ENCODE measurements at places on chromosomes 2 and 18.

- no peak for DNase-seq
Observed at GRCh38 chr18:3935305-3935704, 485.3 kb downstream of the TGIF1 start.

GRCh38 chr2:37356299-37356698 is 11.9 kb downstream of the QPCT start:
- DNase-seq: no peak

- DNase-seq: no peak
Observed at GRCh38 chr2:9618410-9618809, 12.4 kb downstream of the YWHAQ start.

DNA sequence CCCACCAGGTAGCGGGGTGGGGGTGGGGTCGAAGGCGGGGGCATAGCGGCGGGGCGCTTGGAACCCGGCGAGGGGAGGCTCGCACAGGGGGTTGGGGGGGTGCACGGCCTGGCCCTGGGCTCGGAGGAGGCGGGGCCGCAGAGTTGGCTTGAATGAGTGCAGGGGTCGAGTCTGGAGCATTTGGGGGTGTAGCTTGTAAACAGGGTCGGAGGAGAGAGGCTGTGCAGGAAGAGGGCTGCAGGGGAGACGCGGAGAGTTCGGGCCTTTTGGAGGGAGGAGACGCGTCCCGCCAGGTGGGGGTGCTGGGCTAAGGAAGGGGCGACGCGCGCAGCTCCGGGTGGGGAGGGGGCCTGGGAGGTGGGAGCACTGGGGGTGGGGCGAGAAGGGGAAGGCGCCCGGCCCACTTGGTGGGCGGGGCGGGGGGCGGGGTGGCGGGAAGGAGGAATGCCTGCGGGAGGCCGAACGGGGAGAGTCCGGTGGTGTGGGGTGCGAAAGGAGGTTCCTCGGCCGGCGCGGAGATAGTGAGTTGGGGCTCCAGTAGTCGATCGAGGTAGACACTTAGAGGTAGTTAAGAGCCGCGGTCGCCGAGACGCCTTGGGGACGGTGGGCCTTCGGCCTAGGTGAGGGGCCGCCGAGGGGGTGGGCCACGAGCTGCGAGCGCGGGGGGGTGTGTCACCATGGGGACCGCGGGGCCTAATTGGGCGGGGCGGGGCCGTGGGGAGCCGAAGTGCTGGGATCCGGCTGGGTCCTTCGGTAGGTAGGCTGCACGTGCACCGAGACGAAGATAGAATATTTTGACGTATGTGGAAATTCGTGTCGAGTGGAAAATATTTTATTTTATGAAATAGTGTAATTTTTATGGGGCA is 774 bp downstream of the MSH6 start:
- DNase-seq: peak; percentile 60

DNA sequence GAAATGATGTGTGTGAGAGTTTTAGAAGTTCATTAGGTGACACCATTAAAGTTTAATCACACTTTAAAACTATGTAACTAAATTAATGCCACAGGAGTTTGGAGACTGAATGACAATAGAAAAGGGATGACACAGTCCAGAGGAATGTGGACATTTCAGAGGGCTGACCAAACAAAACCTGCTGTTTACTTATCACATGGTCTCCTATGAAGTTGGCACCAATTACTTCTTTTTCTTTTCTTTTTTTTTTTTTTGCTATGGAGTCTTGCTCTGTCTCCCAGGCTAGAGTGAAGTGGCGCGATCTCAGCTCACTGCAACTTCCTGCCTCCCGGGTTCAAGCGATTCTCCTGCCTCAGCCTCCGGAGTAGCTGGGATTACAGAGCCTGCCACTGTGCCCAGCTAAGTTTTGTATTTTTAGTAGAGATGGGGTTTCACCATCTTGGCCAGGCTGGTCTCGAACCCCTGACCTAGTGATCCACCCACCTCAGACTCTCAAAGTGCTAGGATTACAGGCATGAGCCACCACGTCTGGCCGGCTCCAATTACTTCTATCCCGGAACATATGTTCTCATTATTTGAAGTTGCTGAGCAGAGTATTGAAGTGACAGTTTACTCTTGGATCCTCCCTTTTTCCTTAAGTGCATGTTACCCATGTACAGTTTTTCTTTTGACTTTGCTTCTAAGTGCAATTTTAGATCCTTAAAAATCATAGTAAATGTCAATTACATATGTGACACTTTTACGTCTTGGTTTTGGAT is 4.3 kb downstream of the AGPS start:
- no peak for DNase-seq

DNA sequence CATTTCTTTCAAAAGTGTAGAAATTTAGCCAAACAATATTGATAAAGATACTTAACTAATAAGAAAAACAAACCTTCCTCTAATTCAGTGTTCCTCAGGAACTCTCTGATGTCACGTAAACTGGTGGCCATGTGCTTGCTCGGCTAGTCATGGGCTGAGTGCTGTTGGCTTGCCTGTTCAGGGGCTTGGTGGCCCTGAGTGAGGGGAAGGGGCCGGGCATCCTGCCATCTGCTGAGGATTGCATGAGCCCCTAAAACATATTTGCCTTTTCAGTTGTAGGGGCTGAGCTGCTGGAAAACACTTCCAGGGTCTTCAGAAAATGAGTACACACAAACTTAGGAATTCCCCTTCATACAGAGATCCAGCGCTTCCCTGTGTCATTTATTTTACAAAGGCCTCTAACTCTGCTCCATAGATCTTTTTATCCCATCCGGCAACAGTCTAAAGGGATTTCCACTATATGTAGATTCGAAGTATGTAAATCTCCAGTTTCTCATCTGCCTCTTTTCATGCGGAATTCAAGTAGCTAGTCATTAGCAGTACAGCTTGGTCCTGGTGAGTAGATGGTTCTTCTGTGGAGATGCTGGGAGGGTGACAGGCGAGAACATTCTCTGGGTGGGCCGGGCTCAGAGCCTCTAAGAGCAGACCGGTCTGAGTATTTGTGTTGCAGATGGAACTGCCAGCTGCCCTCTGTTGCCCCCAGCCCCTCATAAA is 20.1 kb upstream of the NFATC1 start:
- no peak for DNase-seq

DNA sequence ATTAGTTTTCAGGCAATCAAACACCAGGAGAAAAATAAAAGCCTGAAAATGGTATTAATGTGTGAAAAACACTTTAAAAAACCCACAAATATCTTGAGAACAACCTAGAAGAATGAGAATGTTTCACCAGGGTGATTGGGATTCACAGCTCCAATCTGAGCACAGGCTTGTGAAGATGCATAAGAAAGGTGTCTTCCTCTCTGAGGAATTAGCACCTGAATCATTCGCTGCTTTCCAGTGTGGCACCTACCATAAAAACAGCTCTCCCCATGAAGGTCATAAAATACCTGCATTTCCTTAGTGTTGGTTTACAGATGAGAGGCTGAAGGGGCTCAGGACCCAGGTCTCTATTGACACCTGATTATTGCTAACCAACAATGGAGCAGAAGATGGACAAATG is 499.7 kb upstream of the KLHL29 start:
- DNase-seq: no peak

GRCh38 chr2:8006181-8006580 is 675.7 kb upstream of the ID2 start:
- no peak for DNase-seq

DNA sequence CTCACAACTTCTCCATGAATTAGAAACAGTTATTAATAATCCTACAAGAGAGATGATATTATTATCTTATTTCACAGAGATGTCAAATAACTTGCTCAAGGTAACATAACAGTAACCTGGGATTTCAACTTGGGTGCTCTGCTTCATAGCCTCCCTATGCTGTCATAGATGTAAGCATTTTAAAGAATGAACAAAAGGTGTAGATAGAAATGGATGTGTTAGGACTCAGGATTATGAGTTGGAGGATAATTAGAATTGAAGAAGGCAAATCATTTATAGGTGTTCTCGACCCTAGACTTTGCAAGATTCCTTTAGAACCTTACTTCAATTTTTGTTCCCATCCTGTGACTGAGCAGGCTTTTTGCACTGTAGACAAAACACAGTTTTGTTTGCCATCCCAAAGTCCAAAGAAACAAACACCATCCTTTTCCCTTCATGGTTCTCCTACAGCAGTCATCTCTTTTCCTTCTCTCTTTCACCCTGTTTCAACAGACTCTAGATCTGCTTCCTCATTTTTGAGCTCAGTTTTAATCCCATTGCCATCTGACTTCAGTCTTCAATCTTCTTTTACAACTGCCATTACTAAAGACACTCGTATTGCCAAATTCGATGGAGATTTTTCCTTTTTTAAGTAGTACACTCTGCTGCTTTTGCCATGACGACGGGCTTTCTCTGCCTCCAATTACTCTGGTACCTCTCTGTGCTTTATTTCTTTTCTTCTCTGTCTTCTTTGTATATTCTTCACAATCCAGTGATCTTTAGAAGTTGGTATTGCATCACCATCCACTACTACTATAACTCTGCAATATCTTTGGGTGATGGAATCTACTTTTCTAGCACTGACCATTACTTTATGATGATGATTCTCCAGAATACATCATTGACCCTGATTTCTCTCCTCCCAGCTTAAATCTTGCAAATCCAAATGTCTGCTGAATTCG is 4.5 kb downstream of the HNMT start:
- peak; percentile 43 for DNase-seq

DNA sequence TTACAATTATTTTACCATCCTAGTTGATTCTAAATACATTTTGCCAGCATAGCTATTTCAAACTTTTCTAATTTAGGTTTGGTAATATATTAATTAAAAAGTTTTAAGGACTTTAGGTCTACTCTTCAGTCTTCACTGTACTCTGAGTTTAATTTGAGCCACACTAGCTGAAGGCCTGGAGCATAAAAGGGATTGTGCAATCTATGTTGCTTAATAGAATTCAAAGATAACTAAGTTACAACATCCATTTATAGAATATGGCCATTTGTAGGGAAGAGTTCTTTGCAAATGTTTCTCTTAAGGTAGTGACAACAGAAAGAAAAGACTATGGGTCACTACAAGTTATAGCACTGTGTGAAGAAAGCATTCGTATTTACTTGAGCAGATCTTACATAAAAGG is 702.2 kb upstream of the NRXN1 start:
- DNase-seq: no peak

DNA sequence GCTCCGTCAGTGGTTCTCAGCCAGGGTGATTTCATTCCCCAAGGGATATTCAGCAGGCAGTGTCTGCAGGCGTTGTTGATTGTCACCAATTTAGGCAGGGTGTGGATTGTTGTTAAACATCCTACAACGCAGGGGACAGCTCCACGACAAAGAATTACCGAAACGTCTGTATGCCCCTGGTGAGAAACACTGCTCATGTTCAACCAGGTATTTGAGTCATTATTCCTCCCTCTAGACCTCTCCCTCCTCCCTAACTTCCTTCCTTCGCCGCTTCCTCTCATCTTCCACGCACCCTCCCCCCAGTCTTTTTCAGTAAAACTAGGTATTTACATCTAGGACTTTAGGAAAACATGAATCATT is 50.8 kb downstream of the NCK2 start:
- no peak for DNase-seq

DNA sequence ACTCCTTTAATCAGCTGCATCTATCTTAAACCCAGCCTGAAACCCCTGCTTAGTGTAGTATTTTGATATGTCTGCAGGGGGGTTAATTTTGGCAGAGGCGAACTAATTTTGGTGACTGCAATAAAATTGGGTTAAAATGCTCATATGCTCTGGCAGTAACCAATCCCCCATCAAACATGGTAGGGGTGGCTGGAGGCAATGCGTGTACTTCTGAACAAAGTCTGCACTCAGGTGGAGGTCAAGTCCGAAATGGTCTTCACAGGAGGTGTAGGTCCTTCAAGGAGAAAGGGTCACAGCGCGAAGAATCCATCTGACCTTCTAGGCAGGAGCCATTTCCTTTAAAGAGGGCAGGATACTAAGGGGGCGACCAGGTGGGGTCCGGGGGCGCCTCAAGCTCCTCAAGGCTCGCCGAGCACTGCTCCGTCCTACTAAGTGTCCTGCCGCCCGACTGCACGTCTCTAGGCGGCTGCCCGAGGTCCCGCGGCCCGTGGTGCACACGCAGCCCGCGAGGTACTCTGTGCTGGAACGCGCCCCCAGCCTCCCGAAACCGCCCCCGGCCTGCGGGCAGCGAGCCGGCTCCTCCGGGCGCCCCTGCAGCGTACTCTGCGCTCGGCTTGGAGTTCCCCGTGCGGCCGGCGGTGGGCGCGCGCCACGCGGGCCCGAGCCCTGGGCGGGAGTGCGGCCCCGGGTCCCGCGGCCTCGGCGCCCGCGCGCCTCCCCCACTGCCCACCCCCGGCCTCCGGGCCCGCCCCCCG is 1.7 kb upstream of the LDLRAD4 start:
- peak; percentile 68 for DNase-seq

- DNase-seq: no peak
Observed at GRCh38 chr2:134619250-134619649, 99.5 kb downstream of the TMEM163 start.

- no peak for DNase-seq
Observed at GRCh38 chr2:10236571-10237391, 65.9 kb upstream of the HPCAL1 start.

DNA sequence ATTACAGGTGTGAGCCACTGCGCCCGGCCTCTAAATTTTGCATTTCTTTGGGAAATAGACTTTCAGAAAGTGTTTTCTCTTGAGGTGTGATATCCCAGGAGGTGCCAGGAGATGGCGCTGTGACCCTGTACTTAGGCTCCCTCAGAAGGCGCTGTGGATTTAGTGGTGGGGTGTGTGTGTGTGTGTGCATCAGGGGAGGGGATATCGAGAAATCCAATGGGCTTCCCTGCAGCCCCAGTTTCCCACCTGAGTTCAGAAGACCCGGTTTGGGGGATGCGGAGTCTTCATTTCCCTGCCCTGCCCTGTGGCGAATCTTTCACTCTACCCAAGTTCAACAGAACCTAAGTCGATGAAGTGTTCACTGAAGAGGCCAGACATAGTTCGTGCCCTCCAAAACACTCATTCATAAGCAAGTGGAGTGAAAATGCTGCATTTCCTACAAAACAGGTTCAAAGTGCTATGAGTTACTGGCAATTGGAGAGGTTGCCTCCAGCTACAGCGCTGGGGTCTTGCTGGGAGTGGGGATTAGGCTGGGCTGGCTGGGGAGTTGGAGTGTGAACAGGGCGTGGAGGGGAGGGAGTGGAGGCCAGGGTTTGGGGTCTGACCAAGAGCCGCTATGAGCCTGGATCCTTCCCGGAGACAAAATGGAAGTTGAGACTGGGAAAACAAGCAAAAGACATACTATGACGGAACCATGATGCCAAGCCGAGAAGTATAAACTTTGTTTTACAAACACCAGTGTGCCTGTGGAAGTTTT is 6.5 kb upstream of the WNT6 start:
- DNase-seq: peak; percentile 35

DNA sequence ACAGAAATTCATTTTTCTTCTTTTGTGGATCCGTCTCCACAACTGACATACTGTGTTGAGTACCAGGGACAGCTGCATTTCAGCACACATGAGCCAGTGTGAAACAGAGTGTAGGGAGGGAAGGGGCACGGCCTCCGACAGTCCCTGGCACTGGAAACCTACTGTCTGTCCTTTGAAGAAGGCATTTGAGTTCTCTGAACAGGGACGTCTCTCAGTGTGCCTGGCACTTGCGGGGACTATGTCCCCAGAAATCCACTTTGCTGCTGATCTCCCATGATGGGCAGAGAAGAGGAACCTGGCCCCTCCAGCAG is 48.1 kb downstream of the PLB1 start:
- no peak for DNase-seq

GRCh38 chr2:171602352-171602751 is 80.1 kb downstream of the CYBRD1 start:
- no peak for DNase-seq

- DNase-seq: no peak
Observed at GRCh38 chr2:60446413-60447267, 106.8 kb downstream of the BCL11A start.

Measured in globus pallidus (tissue), 1 donor.